ENCODE measurements at places on chromosomes 3 and 15.

- DNase-seq: no peak
Measured at GRCh38 chr3:54999159-54999558, 71.3 kb upstream of the LRTM1 start.

GRCh38 chr3:13582366-13583250 lies 33.7 kb downstream of the FBLN2 start:
- no peak for DNase-seq

- no peak for DNase-seq
Measured at GRCh38 chr3:53170325-53171063, 9.5 kb downstream of the PRKCD start.

- no peak for DNase-seq
Measured at GRCh38 chr3:52065264-52065756, 8.9 kb upstream of the DUSP7 start.

DNA sequence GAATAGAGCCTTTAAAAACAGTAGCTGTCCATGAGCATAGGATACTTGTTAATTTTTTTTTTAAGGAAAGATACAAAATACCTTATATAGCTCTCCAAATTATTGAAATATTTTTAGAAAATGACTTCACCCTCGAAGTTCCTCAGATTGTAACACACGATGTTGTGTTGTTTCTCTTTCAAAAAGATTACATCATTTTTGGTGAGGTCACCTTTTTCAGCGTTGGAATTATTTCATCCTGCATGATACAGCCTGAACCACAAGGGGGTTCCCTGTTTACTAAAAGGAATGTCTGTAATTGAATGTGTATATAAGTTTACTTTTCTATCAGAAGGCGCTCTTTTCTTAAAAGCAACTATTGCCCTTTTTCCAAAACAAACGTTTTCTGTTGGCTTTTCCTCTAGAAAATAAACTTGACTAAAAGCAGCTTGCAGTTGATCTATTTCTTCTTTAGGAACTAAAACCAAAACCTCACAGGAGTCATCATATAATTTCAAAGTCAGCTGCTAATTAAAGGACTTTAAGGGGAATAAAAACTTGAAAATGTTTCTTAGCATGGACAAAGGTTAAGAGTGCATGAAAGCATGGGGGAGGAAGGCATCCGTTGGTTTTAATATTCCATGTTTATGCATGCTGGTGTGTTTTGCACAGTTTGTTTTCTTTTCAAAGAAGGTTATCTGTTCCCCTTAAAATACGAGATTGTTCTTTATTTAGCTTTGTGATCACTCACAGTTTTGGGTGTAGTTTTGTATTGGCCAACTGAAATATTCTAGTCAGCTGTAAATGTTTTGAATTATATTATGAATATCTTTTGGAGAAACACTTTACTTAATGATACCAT lies 29.4 kb downstream of the LYSMD4 start:
- no peak for DNase-seq

DNA sequence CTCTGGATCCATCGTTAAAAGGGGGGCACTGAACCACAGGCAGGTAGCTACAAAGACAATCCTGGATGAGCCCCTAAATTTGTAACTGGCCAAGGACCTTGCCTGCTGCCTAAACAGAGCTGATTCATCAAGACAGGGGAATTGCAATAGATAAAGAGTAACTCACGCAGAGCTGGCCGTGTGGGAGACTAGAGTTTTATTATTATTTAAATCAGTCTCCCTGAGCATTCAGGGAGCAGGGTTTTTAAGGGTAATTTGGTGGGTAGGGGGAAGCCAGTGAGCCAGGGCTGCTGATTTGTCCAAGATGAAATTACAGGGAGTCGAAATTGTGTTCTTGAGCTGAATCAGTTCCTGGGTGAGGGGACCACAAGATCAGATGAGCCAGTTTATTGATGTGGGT lies 885.1 kb upstream of the CADM2 start:
- no peak for DNase-seq

GRCh38 chr15:39429898-39430357 lies 151.0 kb upstream of the THBS1 start:
- no peak for DNase-seq

GRCh38 chr3:73601481-73601880 lies 23.3 kb downstream of the PDZRN3 start:
- DNase-seq: no peak

- no peak for DNase-seq
Measured at GRCh38 chr3:53941184-53941583, 49.5 kb upstream of the SELENOK start.

GRCh38 chr15:45457220-45457619 lies 65.3 kb downstream of the SLC30A4 start:
- DNase-seq: no peak

DNA sequence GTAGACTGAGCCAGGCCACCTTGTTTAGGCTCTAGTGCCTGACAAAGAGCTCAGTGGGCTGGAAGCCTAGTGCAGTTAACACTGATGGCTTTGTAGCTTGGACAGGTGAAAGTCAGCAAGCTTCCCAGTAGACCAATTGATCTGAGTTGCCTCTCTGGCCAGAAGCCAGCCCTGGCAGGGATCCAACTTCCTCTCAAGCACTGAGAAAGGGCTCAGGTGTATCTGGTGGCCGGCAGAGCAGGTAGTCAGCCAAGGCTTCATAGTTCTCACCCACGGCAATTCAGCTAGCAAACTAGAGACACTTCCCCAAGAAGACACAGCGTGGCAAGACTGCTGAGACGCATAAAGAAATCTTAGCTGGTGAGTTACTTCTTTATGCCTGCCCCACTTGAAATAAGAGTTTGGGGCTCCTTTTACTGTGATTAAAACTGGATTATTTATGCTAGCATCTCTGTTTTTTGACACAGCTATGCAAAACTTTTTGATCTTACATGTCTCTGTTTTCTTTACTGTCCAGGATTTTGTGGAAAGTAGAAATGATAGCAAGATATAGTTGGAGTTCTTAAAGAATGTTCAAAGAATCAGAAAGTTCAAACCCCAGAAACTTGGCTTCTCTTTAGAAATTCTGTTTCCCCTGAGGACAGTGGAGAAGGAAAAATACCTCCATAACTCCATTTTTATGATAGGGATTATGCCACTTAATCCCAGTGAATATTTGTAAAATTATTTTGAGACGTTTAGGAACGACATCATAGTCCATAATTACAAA lies 8.4 kb upstream of the CA12 start:
- DNase-seq: no peak

DNA sequence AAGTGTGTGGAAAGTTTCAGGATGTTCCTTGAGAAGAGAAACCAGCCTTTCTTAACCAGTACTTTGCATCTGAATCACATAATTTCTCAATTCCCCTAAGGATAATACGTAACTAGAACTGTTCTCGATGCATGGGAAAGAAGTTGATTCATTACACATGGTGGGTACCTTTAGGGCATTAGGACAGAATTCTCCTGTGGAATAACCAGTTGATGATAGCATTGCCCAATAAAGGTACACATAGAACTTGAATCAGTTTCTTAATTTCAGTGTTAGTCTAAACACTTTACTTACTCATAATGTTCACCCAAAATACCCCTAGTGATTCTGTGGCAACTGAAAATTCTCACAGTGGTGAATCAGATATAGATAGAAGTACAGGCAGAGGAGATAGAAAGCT lies 1030.9 kb downstream of the ROBO1 start:
- DNase-seq: no peak

DNA sequence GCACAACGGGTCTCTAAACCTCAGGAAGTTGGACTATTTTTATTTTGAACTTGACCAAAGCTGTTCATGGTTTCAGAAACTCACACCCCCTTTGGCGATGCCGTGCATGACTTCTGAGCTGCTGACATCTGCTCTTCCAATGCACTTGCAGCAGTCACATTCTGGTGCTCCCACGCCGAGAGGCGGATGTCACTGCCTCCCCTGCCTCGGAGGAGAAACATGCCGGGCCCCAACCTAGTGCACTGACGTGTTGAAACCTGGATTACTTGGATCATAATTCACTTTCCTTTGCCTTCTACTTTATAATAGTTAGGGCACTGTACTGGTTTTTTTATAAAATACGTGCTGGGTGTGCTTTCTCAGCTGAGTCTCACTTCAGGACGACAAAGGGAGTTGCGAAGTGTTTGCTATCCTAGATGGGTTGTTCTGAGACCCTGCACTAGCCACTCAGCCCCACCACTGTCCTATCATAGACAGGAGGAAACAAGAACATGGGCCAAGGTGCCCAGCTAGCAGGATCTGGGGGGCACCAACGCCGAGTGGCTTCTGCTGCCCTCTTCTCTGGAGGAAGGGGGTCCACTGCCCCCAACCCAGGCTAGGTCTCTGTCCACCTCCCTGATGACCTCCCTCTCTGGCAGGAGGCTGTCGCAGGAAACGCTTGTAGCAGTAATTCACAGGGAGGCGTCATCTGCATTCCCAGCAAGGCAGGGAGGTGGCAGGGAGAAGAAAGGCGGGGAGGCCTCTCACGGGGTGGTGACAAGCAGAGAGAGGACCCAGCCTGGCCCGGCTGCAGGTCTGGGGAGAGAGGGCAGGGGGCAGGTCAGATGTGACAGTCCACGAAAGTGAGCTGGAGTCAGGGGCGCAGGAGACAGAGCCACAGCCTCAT lies 158.8 kb upstream of the IQSEC1 start:
- DNase-seq: no peak

GRCh38 chr3:115697263-115698053 lies 74.1 kb downstream of the GAP43 start:
- DNase-seq: no peak

DNA sequence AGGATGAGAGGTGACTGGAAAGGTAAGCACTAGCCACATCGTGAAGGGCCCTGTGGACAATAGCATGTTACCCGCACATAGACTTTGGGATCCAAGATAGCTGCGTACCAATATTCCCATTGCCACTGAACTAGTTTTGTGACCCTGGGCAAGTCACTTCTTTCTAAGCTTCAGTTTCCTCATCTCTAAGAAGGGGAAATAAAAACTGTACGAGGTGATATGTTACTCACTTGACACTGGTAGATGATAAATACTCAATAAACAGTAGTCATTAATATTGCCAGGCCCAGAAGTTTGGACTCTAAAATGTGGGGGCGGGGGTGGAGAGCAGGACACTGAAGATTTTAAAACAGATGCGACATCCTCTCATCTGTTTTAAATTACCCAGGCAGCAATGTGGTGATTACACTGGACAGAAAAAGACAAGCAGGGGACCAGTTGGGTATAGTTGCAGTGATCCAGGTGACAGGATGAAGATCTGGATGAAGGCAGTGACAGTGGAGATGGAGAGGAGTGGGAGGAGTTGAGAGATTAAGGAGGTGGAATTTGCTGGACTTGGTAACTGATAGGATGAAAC lies 2.5 kb downstream of the ATG7 start:
- no peak for DNase-seq

DNA sequence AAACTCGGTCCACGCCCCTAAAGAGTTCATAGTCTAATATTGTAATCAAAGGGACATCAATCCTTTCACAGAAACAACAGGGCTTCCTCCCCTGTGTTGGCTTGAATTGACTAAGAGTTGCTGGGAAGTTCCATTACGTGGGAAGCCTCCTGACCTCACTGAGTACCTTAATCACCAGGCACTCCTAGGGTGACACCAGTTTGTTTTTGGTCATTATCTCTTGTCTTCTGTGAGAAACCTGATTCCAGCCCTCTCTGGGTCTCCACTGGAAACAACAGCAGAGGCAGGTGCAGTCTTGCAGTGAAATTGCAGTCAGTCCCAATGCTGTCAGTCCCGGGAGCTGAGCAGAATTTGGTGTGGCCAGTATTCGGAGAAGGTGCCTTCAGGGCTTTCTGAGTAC lies 55.4 kb downstream of the BOC start:
- DNase-seq: no peak

- no peak for DNase-seq
Measured at GRCh38 chr3:62041681-62042080, 331.7 kb downstream of the FEZF2 start.

DNA sequence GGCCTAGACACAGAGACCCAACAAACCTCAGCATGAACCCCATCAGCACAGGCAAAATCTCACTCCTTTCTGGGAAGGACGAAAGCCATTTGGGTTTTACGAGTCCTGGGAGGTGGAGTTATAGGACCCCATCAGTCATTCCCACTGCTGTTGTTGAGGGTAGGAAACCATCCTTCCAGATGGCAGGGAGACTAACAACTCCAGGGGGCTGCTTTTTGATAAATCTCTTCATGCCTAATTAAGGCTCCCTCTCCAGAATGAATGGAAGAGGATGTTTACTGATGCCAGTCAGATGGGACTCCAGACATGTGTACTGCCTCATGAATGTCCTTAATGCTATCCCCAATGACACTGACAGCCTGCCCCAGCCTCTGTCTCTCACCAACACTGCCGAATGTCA lies 75.3 kb downstream of the ST8SIA2 start:
- no peak for DNase-seq

GRCh38 chr15:57752840-57753239 lies 46.3 kb downstream of the POLR2M start:
- DNase-seq: no peak

GRCh38 chr15:36972704-36973103 lies 127.6 kb downstream of the MEIS2 start:
- DNase-seq: no peak

DNA sequence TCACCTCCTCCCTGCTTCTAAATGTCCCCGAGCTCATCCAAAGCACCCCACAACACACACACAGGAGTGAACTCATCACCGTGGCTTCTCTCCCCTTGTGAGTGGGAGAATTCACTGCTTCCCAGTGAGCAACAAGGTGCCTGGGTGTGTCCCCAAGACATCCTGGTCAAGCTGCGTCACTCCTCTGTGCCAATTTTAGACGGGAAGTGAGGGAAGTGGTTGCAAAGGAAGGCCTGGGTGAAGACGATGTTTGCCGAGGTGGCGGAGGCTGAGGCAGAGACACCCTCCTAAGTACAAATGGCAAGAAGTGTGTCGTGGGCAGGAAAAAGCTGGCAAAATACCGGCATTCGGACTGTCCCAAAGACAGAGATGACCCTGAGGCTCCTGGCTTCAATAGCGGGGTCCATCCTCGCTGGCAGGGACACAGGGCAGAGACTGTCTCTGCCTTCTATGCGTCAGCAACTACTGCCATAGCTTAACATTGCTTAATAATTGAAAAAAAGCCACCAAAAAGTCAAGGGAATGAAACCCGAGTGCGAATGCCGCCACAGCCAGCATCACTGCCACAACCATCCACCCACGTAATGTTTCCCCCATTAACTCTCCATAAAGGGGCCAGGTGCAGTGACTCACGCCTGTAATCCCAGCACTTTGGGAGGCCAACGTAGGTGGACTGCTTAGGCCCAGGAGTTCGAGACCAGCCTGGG lies 72.8 kb downstream of the VGLL4 start:
- no peak for DNase-seq

- DNase-seq: peak; percentile 20
Measured at GRCh38 chr15:78361771-78362506, 21.8 kb downstream of the CRABP1 start.

- no peak for DNase-seq
Measured at GRCh38 chr3:106261915-106262683, 393.3 kb upstream of the CBLB start.

DNA sequence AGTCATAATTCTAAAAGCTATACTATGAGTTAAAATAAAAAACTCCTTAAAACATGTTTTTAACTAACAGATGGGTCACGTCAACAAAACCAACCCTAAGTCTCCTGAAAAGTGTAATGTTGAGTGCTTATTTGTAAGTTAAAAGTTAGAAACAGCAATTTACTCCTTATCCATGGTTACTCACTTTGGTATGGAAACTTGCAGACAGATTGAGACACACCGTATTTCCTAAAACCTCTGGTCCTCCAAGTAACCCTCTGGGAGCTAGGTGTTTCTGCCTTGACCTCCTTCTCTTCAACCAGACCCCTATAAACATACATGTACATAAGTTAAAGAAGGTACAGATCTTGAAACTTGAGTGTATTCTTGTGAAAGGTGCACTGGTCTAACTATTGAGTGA lies 3.1 kb downstream of the COL8A1 start:
- DNase-seq: no peak
